ENCODE measurements at places on chromosomes 11 and 22.

GRCh38 chr11:121592708-121593107, 139.9 kb upstream of the SORL1-AS1 start:
- no peak for DNase-seq

DNA sequence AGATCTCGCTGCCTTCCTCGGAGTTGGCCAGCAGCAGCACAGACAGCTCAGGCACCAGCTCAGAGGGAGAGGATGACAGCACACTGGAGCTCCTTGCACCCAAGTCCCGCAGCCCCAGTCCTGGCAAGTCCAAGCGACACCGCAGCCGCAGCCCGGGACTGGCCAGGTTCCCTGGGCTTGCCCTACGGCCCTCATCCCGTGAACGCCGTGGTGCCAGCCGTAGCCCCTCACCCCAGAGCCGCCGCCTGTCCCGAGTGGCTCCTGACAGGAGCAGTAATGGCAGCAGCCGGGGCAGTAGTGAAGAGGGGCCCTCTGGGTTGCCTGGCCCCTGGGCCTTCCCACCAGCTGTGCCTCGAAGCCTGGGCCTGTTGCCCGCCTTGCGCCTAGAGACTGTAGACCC, 6.4 kb downstream of the PLA2G3 start:
- DNase-seq, result no peak

GRCh38 chr11:126072141-126072741, 9.6 kb upstream of the CDON start:
- DNase-seq, result no peak

- DNase-seq, result no peak
Observed at GRCh38 chr11:126282361-126282735, 545 bp upstream of the TIRAP start.

- no peak for DNase-seq
Observed at GRCh38 chr11:17012712-17013547, 1.3 kb downstream of the PLEKHA7 start.

- DNase-seq, result no peak
Observed at GRCh38 chr11:85827748-85828639, 17.1 kb upstream of the SYTL2 start.

DNA sequence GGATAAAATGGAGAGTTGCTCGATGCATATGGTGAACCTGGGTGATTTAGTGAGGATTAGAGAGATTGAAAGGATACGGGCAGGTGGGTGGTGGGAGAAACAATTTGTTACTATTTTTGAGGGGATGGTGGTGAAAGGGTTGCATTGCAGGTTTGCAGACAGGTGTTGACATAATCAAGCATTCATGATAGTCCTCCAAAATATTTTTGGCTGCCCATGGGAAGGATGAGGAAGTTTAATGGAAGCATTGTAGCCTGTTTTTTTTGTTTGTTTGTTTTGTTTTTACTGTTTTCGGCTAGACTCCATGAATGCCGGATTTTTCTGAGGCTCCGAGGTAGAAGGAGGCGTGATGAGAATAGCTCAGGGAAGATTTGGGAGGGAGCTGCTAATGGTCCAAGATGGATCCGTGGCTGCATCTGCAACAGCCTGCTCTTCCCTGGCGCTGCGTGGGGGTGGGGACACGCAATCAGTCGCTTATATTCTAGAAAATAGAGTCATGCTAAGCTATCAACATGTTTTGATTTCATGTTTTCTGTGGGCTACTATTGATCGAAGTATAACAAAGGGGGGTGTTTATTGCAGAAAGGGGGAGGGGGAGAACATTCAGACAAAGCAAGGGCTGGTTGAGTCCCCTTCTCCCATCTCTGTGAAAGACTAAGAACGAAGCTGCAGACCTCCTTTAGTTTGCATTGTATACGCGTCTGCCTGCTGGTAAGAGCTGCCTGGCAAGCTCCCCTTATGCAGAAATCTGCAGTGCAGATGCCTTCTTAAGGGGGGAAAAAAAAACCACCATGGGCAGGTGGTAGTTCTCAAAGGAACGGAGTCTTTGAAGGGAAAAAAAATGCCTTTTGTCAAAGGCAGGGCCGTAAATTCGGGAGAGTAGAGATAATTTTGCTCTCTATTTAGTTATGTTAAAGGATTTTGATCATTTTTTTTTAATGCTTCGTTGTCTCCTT, 1.0 kb downstream of the RTN3 start:
- DNase-seq, result no peak

GRCh38 chr22:37485395-37486223, 575 bp downstream of the MFNG start:
- DNase-seq, result no peak

GRCh38 chr11:84564867-84565184, 1062.3 kb downstream of the DLG2 start:
- no peak for DNase-seq

- no peak for DNase-seq
Observed at GRCh38 chr11:4611986-4612385, 4.0 kb upstream of the TRIM68 start.

- DNase-seq, result no peak
Observed at GRCh38 chr11:116715383-116715782, 57.4 kb downstream of the BUD13 start.

DNA sequence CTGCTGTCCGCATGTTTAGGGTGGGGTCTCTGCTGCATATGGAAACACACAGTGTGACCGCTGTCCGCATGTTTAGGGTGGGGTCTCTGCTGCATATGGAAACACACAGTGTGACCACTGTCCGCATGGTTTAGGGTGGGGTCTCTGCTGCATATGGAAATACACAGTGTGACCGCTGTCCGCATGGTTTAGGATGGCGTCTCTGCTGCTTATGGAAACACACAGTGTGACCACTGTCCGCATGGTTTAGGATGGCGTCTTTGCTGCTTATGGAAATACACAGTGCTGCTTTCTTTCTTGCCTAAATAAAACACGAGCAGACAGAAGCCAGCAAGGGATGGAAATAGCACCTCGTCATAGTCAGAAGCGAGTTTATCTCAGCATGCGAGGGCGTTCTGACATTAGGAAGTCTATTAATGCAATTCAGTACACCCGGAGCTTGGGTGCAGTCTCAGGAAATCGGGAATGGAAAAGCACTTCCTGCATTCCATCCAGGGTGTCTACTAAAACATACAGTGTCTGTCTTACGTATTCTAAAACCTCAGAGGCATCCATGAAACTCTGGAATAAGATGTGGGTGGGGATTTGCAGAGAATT, 32.6 kb upstream of the TOLLIP start:
- no peak for DNase-seq

DNA sequence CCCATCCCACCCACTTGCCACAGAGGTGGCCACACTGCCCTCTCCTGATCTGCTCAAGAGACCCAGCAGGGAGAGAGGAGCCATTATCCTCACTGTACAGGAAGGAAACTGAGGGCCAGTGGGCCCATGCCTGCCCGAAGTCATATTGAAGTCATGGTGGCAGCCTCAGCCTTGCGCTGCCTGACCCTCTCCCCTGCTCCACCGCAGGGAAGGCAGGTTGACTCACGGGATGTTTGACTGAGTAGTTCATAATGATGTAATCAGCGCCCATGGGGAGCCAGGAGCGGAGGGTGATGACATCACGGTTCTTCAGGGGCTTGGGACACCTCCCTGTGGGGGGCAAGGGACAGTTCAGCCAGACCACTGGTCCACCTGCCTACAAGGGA, 6.1 kb upstream of the ARAP1 start:
- no peak for DNase-seq

- DNase-seq, result no peak
Observed at GRCh38 chr22:24429411-24430365, 2.3 kb downstream of the ADORA2A start.

- no peak for DNase-seq
Observed at GRCh38 chr22:42743501-42743991, 22.9 kb upstream of the A4GALT start.

DNA sequence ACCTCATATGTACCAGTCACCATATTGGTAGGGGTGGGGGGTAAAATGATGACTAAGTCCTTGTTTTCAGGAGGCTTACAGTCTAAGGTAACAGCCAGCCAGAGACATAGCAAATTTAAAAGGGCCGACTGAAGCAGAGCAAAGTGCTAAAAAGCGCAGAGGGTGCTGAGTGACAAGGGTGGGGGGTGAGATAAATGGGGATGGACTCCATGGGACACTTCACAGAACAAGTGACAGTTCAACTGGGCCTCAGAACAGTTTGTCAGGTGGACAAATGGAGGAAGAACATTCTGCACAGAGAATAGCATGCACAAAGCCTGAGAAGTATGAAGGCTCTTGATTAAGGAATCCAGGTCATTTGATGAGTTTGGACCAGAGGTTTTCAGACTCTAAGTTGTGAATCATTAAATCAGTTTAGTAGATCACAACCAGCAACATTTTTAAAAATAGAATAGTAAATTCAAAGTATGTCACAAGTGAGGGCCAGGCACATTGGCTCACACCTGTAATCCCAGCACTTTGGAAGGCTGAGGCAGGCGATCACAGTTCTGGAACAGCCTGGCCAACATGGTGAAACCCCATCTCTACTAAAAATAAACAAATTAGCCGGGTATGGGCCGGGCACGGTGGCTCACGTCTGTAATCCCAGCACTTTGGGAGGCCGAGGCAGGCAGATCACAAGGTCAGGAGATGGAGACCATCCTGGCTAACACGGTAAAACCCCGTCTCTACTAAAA, 14.0 kb downstream of the BBS1 start:
- no peak for DNase-seq

- DNase-seq, result no peak
Observed at GRCh38 chr11:76552987-76553386, 108.2 kb downstream of the EMSY start.

DNA sequence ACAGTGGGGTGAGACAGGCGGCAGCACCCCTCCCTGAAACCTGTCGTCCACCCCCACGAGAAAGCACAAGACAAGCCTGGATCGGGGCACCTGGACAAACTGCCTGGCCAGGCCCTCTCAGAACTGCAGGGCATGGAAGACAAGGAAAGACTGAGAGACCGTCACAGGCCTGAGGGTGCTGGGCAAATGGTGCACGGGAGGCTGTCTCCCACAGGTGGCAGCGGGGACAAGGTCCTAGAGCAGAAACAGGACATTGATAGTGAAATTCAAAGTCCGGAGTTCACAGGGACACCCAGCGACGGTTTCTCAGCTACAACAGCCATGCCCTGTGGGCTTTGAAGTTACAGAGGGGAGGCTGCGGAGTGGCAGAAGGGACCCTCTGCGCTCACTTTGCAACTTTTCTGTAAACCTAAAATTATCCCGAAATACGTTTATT, 20.6 kb downstream of the DRD4 start:
- no peak for DNase-seq

GRCh38 chr11:61916737-61917333, 531 bp downstream of the RAB3IL1 start:
- DNase-seq, result no peak

GRCh38 chr11:61972112-61972671, 4.8 kb upstream of the FTH1 start:
- no peak for DNase-seq

GRCh38 chr11:34587282-34587677, 33.6 kb upstream of the EHF start:
- no peak for DNase-seq

DNA sequence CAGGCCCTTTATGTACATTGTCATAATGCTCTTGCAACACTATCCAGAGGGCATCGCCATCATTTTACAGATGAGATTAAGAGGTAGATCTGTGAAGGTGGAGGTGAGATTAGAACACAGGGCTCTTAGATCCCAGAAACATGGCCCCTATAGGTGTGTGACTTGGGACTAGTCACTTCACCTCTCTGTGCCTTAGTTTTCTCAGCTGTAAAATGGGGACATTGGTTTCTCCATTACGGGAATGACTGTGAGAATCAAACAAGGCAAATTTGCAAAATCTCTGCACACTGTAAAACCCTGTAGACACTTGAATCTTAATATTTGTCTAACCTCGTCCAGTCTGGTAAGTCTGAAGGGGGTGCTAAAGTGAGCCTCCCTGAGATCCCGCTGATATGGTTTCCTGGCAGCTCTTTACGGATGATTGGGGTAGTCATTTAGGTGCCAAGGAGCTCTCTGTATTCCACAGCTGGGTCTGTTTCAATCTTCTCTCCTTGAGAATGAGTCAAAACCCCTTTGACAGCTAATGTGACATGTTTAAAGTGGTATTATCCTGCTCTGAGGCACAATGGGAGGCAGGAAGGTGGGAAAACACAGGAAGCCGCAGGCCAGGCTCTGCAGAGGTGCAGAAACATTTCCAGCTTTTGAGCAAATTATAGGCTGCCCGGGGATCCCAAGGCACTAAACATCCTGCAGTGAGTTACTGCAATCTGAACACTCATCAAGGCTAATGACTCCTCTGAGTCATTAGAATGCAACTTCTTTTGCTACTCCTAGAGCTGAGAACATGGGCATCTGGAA, 140.8 kb downstream of the CCDC81 start:
- no peak for DNase-seq
